Stimulated activated CD4-positive, alpha-beta T cell treated with anti-CD3 and anti-CD28 coated beads, Interleukin-1b, Interleukin-23, amount 100 ng/mL, for 1 hour (primary cell): ENCODE measurements at places on chromosomes 12 and 14.

- DNase-seq = no peak
Measured at GRCh38 chr12:67068204-67068731, 200.9 kb upstream of the CAND1 start.

DNA sequence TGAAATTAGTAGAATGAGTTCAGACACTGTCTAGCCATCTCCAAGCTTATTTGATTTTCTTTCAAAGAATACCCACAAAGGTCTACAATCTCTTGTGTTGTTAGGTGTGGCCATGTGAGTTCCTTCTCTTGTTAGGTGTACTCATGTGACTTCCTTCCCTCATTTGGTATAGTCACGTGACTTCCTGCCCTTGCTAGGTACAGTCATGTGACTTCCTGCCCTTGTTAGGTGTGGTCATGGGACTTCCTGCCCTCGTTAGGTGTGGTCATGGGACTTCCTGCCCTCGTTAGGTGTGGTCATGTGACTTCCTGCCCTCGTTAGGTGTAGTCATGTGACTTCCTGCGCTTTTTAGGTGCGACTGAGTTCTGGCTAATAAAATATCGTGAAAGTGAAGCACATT is 179.6 kb downstream of the TMX1 start:
- no peak for DNase-seq

DNA sequence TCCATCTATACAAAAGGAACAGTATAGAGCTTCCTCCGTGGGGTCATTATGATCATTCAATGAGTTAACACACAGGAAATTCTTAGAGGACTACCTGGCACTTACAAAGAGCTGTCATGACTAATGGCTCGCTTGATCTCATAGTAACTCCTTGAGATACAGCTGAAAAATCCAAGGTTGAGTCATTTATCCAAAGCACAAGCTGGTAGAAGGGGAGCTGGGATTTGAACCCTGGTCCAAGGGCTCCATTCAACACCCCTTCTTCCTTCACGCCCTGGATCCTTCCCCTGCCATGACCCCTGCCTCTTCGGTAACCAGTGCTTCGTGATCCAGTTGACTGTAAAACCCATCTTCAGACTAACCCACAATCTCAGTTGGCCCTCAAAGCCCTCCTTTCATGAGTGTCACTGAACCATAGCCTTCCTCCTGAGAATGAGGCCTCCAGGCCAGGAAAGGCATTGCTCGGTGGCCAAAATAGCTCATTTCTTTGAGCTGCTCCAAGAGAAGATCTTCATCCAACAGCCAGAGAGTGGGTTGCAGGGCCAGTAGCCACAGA is 7.8 kb downstream of the ZFP36L1 start:
- DNase-seq = no peak

DNA sequence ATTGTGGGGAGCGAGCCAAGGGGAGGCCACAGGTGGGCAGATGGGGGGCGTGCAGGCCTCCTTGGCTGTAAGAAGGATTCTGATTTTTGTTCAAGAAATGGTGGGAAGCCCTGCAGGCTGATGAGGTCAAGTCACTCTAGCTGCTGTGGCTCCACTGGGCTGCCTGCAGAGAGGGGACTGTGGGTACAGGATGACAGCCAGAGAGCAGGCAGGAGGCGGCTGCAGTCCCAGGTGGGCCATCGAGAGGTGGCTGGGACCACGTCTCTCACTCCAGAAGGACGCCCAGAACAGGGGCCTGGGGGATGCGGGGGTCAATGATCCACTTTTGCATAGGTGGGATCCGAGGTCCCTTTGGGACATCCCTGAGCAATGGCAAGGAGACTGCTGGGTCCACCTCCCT is 9.1 kb downstream of the NCOR2 start:
- DNase-seq = no peak

GRCh38 chr12:55607821-55608594 is 28.7 kb upstream of the OR10P1 start:
- no peak for DNase-seq

- no peak for DNase-seq
Measured at GRCh38 chr14:74952697-74953484, 2.5 kb downstream of the PGF start.

- no peak for DNase-seq
Measured at GRCh38 chr14:61213191-61213621, 67.9 kb downstream of the TMEM30B start.

- DNase-seq = no peak
Measured at GRCh38 chr12:25529738-25530137, 23.3 kb downstream of the LMNTD1 start.

GRCh38 chr14:86404425-86404824 is 874.5 kb downstream of the FLRT2 start:
- DNase-seq = no peak

DNA sequence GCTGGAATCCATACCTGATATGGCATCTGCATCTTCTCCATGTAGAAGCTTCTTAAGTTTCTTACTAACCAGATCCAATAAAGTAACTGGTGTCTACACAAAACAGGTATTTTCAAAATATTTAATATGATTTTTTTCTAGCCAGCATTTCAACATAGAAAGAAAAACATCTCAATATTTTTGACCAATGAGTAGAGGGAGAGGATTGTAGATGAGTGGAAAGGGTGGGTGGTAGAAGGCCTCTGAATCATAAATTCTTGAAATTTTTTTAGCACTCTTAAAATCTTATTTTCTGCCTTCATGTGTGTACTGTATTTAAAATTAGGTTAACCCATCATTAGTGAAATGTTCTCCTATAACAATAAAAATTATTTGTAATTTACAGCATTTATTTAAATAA is 18.0 kb downstream of the DEPDC4 start:
- no peak for DNase-seq

GRCh38 chr14:50920482-50921230 is 23.6 kb downstream of the PYGL start:
- no peak for DNase-seq

GRCh38 chr14:63394841-63395240 is 76.1 kb upstream of the GPHB5 start:
- no peak for DNase-seq

DNA sequence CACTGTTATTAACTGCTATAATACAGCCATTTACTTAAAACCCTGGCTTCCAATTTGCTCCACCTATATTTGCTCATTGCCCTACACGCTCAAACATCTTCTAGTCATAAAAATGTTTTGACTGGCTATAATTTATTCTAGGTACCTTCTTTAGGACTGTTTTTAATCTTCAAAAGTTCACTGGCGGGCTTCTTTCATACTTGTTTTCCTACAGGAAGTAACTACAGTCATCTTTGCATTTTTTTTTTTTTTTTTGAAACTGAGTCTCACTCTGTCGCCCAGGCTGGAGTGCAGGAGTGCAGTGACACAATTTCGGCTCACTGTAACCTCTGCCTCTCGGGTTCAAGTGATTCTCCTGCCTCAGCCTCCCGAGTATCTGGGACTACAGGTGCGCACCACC is 32.5 kb downstream of the MPHOSPH9 start:
- no peak for DNase-seq

GRCh38 chr12:122192441-122192840 is 9.5 kb downstream of the LRRC43 start:
- DNase-seq = no peak

- no peak for DNase-seq
Measured at GRCh38 chr12:81021834-81022233, 56.0 kb upstream of the ACSS3 start.

GRCh38 chr14:75274050-75274898 is 4.4 kb upstream of the FOS start:
- no peak for DNase-seq

- no peak for DNase-seq
Measured at GRCh38 chr14:87430810-87431209, 562.2 kb downstream of the GALC start.

DNA sequence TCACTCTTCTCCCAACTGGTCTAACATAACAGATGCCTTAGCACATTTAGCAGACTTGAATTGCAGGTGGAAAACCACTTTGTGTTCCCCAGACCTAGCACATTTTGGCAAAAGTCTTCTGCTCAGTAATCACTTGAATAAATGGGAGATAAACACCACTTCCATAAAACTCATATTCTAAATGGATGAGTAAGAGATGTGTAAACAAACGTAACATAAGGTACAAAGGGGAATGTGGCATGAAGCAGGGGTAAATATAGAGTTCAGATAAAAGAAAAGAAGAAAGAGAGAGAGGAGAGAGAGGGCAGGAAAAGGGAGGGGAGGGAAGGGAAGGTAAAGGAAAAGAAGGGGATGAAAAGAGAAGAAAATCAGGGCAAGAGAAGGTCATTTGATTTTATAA is 17.0 kb upstream of the KERA start:
- DNase-seq = no peak
